ENCODE measurements at places on chromosomes 1 and 21.
A peak's percentile ranks its signal among the peaks of the same experiment; 100 is the strongest.

GRCh38 chr1:25990702-25991395, 7.0 kb downstream of the PAFAH2 start:
- DNase-seq, result no peak

DNA sequence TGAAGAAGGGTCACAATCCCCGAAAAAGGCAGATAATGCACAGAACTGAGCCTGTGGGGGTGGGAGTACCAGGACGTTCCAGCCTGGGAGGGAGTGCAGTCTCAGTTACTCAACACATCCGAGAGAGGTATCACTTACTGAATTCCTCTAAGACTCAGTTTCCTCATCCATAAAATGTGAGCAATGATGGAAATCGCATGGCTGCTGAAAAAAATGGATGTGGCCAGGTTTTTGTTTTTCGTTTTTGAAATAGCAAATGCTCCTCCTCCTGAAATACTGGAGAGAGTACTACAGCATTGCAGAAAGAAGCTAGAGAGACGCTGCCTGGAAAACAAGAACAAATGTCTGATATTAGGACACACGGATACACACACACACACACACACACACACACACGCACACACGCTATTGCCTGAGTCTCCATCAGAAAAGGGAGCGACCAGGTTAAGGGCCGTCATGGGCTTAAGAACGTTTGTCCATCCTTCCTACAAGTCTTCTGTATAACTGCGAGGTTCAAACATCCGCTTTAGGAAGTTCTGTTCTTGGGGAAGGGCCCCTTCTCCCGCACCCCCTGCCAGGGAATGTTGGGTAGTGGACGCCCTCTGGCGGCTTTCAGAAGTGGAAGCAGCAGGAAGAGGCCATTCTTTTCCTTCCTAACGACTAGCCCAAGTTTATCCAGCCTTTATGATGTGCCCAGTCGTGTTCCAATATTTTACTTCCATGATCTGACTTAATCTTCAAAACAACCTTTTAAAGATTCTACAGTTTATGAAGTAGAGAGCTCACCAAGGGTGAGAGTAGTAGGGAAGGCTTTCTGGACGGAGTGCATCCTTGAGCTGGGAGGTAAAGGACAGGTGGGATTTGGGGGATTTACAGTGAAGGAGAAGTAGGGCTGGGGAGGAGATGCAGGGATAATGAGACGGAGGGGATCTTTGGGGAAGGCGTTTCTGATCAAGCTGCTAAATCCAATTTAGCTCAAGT, 699 bp upstream of the NES start:
- no peak for DNase-seq

DNA sequence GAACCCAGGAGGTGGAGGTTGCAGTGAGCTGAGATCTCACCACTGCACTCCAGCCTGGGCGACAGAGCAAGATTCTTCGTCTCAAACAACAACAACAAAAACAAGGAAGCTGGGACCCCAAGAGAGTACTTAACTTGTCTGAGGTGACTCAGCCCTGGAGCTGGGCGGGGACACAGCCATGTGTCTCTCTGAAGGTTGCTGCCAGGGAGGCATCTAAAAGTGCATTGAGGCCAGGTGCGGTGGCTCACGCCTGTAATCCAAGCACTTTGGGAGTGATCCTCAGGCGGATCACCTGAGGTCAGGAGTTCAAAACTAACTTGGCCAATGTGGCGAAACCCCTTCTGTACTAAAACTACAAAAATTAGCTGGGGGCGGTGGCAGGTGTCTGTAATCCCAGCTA, 7.7 kb downstream of the IFI6 start:
- no peak for DNase-seq

DNA sequence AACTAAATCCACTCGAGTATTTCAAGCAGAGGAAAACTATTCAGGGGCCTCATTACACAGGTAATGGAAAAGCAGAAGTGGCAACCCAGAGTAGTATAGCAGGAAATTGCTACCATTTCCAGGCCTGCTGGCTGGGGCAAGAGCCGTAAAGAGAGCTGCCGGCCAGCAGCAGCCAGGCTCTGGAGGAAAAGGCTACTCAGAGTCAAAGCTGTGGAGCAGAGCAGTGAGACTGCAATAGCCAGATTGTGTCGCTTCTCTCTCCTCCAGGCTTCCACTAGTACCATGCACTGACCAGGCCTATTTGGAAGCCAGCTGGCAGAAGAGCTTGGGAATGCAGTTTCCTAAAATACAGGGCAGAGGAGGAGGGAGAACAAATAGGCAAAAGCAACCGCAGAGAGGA, 155.5 kb downstream of the OMA1 start:
- DNase-seq, result no peak

DNA sequence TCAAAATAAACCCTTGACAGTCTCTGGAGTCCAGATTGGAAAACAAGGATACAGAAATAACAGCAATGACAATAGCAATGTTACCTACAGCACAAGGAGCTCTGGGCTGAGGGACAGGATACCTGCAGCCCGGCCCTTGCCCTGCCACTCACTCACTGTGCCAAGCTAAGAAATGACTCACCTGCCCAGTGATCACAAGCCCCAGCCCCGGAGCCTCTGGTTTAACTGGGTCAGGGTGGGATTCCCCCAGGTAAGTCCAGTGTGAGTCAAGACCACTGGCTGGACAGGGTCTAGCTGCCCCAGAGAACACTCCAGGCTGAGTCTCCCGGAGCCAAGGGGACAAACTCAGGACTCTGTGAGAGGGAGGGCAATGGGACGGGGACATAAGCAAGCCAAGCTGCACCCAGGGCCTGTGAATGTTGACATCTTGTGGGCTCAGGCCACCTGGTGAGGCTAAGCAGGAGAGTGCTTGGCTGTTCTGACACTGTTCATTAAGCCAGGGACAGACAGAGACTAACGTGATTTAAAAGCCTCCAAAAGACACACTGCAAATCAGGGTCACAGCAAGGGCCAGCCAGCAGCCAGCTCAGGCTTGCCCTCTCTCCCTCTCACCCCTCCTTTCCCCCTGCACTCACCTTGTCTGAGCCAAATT, 64.1 kb downstream of the MIS18A start:
- no peak for DNase-seq

- DNase-seq, result no peak
These were observed 74.0 kb downstream of the FOXD2 start for GRCh38 chr1:47511825-47512224.

DNA sequence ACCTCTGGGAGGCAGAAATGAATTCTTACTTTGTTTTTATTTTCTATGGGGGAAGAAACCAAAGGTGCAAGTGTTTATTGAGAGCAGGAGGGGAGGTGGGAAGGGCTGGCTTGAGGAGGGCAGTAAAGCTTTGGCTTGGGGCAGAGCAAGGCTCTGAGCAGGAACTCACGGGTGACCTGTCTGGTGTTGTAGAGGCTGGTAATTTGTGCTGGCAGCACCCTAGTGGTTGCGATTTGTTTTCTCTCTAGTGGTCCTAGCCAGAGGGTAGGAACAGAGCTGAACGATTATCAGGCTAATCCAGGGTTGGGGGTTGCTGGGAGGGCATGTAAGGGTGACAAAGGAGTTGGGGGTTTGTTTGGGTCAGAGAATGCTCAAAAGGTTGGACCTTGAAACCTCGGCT, 16.6 kb downstream of the TMCC2 start:
- DNase-seq, result peak; percentile 6

GRCh38 chr1:40861224-40862003, 749 bp downstream of the CITED4 start:
- DNase-seq, result no peak

- no peak for DNase-seq
These were observed 10.6 kb downstream of the GBP5 start for GRCh38 chr1:89261926-89262515.

DNA sequence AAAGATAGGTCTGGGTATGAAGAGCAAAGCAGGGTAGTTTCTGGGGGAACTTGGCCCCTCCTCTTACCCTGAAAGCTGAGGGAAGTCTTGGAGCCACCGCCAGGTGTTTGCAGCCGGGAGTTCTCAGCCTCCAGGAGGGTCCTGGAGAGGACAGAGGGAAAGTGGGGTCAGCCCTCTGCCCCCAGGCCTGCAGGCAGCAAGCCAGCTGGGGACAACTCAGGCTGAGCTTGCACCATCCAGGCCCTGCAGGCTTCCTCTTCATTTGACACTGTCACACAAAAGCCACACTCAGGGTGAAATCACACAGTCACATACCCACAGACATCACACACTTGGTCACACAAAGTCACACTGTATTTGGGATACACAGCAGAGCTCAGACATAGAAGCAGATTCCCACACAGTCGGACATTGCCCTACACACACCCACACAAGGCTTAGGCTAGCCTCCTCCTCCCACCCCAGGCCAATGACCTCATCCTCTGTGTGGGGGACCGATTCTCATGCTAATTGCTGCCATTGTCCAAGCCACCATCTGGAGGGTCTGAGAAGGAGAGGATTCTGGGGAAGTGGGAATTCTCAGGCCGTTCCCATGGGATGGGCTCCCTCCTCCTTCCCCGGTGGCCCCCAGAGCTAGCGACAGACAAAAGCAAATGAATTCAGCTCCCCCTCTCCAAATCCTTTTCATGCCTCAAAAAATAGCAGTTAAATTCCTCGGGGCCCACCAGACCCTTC, 3.7 kb downstream of the NES start:
- DNase-seq, result no peak

GRCh38 chr1:155139895-155140629, at the start of gene DPM3:
TSS of gene DPM3 (minus strand) at chr1:155140531. CDS start at chr1:155140240, 291 bp downstream.
- peak; percentile 91 for DNase-seq

GRCh38 chr1:16139473-16139962, 16.4 kb downstream of the EPHA2 start:
- DNase-seq, result no peak

DNA sequence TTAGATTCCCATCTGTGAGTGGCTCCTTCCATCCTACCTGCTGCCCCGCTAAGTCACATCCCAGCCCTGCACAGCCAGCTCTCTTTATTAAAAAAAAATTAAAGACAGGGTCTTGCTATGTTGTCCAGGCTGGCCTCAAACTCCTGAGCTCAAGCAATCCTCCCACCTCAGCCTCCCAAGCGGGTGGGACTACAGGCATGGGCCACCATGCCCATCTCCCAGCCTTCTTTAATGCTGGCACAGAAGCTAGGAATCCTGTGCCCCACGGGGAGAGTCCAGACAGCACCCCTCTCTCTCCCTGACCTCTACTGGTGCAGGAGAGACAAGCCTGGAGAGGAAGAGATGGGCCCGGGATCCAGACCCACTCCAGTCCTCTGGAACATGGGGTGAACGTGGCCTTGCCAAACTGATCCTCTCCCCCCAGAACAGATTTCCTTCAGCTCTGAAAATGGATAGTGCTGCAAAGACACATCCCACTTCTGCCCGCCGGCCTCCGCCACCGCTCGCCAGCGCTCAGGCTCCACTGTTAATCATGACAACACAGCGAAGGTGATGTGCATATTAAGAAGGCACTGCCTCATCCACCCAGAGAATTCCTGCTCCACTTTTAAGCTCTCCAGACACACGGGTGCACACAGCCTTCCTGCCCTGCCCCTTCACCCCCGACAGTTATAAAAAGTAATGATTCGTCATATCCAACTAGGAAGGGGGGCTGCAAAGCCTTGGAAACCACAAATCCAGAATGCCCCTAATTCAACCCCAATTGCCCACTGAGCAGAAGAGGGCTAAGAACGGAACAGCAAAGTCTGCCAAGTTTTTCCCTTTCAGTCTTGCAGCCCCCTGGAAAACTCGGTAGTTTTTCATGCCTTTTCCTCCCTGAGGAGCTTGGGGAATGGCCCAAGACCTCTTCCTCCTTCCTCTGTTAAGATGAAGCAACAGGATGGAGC, 68.1 kb downstream of the MRPL37 start:
- DNase-seq, result no peak

DNA sequence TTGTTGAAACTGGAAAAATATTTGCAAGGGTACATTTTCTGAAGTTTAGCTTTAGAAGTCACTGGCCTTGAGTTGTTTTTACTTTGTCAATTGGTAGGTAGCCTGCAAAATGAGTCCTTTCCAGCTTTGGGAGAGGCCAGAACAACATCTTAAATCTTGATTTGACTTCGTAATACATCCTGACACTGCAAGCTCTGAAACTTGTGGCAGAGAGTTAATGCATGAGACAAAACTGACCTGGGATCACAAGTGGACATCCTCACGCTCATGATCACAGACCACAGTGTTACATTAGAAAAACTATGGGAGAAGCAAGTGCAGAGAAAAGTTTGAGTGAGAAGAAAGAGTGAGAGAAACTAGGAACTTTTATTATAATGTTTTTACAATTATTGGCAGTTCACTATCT, 550.9 kb downstream of the USP25 start:
- DNase-seq, result no peak

DNA sequence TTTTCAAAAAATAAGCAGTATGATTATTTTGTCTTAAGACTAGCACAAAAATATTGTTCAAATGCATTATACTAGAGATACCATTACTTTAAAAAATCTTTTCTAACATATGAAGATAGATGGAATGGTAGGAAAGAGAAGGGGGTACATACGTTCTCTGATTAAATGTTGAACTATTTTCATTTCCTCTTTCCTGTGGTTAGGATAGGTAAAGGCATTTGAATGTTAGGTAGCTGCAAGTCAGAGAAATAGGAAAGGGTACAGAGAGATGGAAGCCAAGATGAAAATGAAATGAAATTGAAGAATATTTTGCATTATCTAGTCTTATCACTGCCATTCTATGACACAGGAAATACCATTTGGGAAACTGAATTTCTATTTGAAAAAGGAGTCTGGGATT, 28.3 kb downstream of the TLCD4 start:
- no peak for DNase-seq

GRCh38 chr1:15833069-15833679, 14.3 kb upstream of the SPEN start:
- peak; percentile 90 for DNase-seq

- DNase-seq, result no peak
These were observed 224.9 kb downstream of the BACH1 start for GRCh38 chr21:29523646-29524045.

- no peak for DNase-seq
These were observed 32.1 kb upstream of the EPHX4 start for GRCh38 chr1:91997607-91998195.

DNA sequence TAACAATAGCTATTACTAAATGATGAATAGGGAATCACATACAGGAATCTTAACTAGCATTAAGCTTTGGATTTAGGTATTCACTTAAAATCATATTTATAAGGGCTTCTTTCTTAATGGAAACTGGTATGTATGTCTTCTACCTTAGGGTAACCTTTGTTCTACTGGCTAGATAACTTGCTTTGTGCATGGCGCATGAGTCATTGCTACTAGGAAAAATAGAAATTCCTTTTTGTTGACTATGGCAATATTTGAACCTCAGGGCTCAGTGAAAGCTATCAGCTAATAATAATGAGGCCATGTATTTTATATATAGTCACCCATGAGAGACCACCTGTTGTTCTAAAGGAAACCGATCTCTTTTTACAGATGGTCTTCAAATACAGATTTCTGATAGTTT, 72.5 kb downstream of the RPS6KC1 start:
- DNase-seq, result no peak

GRCh38 chr21:17784180-17784598, 35.0 kb downstream of the C21orf91 start:
- no peak for DNase-seq

- no peak for DNase-seq
These were observed 53.1 kb downstream of the DOP1B start for GRCh38 chr21:36209626-36210171.

DNA sequence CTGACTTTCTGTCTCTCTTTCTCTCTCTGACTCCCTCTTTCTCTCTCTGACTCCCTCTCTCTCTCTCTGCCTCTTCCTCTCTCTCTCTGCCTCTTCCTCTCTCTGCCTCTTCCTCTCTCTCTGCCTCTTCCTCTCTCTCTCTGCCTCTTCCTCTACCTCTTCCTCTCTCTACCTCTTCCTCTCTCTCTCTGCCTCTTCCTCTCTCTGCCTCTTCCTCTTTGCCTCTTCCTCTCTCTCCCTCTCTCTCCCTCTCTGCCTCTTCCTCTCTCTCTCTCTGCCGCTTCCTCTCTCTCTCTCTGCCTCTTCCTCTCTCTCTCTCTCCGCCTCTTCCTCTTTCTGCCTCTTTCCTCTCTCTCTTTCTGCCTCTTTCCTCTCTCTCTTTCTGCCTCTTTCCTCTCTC, 18.6 kb upstream of the ANKRD45 start:
- DNase-seq, result no peak
